ENCODE measurements at places on chromosomes 12 and 14.

DNA sequence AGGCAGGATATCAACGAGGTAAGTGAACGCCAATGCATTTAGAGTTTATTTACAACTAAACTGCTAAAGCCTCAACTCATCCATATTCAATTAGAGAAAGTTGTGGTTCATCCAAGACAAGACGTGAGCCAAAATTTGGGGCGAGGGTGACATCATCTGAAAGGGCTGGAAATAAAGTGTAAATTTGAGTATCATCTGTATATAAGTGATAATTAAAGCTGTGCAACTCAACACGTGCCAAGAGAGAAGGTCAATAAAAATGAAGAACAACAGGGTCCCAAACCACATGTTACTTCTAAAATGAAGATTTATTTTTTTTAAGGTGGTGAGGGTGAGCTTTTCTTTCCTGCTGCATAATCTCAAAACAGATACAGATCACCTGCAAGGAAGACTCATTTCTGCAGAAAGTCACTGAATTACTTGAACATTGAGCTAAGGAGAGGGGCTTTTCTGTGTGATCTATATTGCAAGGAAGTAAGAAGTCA lies 203.6 kb downstream of the EFCAB11 start:
- no peak for DNase-seq

GRCh38 chr12:75585330-75585729 lies 73.9 kb upstream of the KRR1 start:
- no peak for DNase-seq

DNA sequence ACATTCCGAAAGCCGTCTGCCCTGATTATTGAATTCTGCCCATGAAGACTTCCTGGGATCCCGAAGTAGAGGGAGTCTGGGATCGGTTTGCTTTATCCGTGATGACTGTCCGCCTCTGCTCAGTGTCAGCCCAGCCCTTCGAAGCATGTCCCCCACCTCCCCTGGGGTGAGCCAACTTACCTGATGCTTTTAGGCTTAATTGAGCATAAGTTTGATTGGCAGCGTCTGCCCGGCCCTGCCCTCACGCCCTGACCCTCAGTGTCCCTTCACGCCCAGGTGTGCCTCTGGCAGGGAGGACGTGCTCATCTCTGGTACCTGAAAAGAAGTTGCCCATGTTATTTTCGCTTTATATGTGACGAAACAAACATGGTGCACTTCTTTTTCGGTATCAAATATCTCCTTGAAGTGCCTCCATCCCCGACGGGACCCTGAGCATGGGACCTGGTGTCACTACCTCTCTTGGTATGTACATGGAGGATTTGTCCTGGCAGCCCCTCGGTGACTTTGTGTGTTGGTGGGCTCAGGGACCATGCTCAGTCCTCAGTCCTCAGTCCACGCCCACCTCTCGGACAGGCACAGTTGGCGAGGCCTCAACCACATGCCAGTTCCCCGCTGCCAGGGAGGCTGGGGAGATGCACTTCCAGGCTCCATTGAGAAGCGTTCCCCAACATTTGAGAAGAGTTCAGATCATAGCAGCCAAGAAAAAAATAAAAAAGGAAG lies 130.1 kb upstream of the RTL1 start:
- DNase-seq, result no peak

GRCh38 chr14:100603341-100604120 lies 16.3 kb upstream of the BEGAIN start:
- DNase-seq, result no peak

GRCh38 chr12:67279637-67280036 lies 10.5 kb downstream of the CAND1 start:
- DNase-seq, result no peak

DNA sequence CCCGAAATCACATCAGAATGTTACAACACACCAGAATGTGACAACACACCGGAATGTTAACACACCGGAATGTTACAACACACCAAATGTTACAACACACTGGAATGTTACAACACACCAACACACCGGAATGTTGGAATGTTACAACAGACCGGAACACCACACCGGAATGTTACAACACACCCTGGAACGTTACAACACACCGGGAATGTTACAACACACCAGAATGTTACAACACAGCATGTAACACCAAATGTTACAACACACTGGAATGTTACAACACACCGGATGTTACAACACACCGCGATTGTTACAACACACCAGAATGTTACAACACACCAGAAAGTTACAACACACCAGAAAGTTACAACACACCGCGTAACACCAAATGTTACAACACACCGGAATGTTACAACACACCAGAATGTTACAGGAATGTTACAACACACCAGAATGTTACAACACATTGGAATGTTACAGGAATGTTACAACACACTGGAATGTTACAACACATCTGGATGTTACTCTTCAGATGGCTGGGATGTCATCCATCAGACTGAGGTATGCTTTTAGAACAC lies 21.1 kb downstream of the CHFR start:
- DNase-seq, result no peak

GRCh38 chr14:100076133-100076532 lies 10.9 kb downstream of the EVL start:
- no peak for DNase-seq

DNA sequence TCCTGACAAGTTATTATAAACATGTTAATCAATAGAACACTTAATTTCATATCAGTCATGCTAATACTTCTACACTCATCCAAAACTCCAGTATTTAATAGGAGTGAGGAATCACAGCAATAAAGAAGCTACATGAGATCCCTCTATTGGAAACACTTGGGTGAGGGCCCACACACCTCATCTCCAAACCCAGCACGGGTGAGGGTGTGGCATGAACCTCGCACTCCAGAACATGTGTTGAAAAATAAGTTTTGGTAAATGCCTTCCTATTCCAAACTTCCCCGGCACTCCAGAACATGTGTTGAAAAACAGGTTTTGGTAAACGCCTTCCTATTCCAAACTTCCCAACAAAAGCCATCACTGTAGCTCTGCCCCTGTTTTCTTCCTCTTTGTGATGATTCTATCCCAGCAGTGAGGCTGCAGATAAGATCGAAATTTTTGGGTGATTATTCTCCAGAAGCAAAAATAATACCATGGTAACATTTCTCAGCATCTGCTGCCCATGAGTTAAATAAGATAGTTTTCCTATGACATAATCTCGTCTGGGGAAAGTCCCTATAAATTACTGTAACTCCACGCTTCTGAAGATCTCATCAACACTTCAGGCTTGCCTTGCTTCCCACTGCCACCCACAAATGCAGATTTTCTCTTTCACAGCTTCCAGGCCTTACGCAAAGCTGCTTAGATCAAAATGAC lies 24.4 kb upstream of the PTPRB start:
- no peak for DNase-seq

DNA sequence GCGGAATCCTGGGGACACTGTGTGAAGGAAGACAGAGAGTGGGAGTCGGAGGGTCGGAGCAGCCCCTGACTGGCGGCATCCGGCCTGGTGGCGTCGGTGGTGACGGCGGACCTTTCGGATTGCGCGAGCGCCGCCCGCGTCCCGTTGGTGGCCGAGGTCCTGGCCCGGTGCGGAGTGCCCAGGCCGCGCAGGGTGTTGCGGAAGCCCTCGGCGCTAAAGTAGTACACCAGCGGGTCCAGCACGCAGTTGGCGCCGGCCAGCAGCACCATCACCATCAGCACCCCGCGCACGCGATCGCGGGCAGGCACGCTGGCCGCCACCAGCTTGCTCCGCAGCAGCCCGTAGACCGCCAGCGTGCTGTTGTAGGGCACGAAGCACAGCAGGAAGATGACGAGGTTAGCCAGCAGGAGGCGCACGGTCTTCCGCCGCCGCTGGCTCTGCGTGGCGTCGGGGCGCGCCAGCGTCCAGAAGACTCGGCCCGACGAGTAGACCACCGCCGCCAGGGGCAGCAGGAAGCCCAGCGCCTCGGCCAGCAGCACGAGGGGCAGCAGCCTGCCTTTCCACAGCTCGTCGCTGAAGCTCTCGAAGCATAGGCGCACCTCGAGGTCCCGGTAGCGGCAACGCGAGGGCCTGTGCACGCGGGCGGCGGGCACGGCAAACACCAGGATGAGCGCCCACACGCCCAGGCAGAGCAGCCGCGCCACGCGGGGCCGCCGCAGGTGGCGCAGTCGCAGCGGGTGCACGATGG lies 13.1 kb upstream of the CHD4 start:
- no peak for DNase-seq

GRCh38 chr12:83156815-83157214 lies 470.1 kb downstream of the TMTC2 start:
- DNase-seq, result no peak

DNA sequence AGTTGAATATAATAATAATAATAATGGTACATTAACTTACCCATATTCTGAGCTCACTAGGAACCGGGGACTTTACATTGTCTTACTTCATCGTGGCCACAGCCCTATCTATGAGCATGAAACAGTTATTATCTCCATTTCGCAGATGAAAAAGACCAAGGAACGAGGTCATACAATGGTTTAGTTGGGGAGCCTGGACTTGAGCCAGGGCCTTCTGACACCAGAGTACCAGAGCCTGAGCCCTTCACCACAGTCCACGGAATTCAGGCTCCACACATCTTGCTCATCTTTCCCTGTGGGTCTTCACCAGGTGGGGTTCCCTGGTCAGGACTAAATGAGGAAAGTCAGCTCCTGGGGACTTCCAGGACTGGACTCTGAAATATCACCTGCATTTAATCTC lies 31.3 kb upstream of the CMKLR1 start:
- DNase-seq, result no peak

- no peak for DNase-seq
These were observed 106.4 kb downstream of the SLC25A47 start for GRCh38 chr14:100429537-100429936.

Measured in NCI-H2081 treated with DMSO at 0.1 percent for 48 hours (cell line).